Cerebellar nuclear complex (tissue), 1 donor: ENCODE measurements at places on chromosomes 13 and 19.

GRCh38 chr13:110024645-110024980, 238.2 kb upstream of the IRS2 start:
- DNase-seq, result no peak

- DNase-seq, result no peak
Measured at GRCh38 chr19:3132971-3133792, 2.7 kb upstream of the GNA15 start.

DNA sequence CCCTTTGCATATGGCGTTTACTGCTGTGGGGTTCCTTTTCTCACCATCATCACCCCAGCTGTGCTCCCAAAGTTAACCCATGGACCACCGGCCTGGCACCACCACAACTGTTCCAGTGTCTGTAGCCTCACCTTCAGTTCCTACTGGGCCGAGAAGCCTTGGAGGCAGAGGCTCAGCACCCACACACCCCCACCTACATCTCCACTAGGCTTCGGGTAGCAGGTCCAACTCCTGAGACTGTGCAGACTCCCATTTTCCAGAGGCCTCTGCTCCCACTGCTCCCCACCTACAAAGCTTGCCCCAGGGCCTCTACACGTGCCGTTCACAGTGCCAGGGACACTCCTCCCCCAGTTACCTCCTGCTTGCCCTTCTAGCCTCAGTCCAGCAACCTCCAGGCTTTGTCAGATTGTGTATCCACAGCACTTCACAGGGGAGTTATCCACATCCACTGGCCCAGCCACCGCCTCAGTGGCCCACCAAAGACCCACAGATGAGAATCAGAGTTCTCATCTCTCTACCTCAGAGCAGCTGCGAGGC, 14.1 kb downstream of the SLC27A5 start:
- DNase-seq, result no peak

- DNase-seq, result peak; percentile 20
Measured at GRCh38 chr13:72469906-72470305, 257.5 kb downstream of the MZT1 start.

DNA sequence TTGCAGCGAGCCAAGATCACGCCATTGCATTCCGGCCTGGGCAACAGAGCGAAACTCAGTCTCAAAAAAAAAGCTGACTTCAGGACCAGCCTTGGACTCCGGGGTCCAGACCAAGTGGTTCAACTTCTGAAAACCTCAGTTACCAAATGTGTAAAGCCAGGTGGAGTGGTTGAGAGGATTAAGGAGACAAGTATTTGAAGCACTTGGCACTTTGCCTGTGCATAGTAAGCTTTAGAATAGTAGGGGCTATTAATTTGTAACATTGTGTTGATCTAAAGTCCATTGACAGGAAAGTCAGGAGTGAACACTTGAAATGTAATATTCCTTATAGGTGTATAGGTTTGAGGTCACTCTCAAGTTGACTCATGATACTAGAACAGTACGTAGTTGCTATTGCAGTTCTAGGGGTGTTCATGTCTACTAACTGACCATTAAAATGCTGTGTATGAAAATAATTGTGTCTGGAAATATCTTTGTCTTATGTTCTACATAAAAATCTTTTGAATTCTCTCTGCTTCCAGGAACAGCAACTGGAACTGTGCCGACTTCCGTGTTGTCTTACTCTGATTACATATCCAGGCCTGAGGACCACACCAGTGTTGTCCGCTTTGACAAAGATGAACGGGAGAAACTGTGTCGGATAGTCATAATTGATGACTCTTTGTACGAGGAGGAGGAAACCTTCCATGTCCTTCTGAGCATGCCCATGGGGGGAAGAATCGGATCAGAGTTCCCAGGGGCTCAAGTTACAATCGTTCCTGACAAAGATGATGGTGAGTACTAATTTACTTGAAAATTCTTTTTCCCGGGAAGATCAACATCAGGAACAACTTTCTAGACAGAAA, 97.4 kb downstream of the FREM2 start:
- DNase-seq, result no peak

DNA sequence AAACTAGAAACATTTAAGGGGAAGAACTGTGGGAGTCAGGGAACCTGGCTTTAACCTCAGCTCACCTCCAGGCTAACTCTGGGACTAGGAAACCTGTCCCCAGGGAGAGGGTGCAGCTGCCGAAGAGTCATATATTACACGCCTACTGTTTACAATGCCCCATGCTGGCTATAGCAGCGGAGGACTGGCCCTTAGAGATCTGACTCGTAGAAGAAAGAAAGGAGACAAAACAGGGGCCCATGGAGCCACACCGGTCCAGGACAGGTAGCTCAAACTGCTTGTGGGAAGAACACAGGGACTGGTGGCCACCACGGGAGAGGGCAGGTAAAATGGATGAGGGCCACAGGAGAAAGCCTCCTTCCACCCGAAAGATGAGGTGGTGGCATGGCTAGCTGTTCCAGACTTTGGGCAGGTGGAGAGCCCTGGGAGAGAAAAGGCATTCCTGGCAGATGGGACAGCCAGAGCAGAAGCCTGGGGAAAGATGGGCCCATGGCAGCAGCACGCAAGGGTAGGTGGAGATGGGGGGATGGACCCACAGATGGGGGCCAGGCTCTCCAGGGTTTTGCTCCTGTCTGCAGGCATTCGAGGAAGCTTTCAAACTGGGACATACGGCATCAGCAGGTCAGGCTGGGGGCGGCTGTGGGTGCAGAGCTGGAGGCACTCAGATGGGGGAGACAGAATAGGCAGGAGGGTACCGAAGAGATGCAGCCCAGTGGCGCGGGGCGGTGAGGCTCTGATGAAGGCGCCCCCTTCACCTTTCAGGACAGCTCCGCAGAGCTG, 69.5 kb downstream of the LATS2 start:
- no peak for DNase-seq

DNA sequence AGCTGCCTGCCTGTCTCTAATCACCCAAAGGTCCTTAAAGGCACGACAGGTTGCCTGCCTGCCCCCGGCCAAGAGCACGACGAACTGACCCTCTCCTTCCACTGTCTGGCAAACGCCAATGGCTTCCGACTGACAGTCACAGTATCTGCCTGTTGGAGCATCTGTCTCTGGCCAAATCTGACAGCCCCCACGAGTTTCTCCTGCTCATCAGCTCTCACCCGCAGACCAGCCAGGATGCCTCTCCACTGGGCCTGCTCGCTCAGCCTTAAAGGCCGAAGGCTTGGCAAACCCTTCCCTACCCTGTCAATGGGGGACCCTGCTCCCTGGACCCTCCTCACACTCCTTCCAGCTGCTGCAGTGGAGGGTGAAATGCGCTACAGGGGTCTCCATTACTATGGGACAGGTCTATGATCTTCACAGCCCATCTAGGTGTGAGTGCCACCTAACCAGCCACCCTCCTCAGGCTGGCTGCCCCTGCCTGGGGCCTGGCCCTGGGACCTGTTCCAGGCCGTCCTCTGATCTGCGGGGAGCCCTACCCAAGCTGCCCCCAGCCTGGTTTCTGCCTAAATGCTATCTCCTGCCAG, 932 bp downstream of the FAM83E start:
- no peak for DNase-seq

DNA sequence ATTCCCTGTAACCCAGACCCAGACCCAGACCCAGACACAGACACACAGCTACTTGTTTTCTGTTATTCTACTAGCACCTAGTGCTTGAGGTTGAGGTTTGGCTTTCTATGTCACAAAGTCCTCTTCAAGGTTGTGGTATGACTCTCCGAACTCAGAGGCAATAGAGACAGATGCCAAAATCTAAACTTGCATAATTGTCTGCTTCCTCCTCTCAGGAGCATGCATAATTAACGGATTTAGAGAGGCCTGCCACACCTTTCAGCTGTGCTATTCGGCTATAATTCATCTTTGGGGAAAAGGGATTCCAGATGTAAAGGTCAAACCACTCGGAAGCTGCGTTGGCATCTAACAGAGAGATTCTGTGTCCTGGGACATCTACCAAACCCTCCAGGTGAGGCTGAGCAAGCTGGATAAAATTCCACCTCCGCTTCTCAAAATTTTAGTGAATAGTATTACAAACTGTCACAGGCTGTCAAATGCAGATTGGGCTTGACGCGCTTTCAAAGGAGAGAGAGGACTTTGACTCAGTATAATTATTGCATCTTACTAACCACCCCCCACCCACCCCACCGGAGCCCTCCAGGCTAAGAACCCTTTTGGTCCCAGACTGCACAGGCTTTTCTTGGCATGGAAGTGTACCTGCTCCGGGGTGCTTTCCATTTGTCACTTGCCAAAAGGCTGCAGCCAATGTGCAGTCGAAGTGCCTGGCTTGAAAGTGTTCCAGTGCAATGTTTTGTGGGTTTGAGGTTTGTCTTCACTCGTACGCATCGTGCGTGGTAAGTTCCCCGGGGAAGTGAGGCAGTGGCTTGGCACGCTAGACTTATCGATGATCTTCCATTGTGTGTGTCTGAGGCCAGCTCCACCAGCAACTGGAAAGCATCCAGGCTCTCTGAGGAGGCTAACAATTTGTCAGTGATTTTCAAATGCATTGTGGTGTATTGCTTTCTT, 194.1 kb downstream of the TDRD3 start:
- DNase-seq, result no peak

DNA sequence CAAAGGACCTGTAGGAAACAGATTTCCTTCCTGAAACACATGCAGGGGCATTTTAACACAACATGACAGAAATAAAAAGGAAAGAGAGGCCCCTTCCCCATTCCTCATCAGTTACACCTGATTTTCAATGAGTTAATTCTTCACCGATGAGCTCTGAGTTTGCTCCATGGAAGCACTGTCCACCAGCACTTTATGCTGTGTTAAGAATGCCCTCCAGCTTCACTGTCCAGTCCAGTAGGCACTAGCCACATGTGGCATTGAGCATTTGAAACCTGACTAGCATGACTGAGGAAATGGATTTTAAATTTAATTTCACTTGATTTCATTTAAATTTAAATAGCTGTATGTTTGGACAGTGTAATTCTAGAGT, 217.2 kb upstream of the SLC10A2 start:
- DNase-seq, result no peak

- no peak for DNase-seq
Measured at GRCh38 chr13:26183416-26183815, 38.7 kb downstream of the RNF6 start.

DNA sequence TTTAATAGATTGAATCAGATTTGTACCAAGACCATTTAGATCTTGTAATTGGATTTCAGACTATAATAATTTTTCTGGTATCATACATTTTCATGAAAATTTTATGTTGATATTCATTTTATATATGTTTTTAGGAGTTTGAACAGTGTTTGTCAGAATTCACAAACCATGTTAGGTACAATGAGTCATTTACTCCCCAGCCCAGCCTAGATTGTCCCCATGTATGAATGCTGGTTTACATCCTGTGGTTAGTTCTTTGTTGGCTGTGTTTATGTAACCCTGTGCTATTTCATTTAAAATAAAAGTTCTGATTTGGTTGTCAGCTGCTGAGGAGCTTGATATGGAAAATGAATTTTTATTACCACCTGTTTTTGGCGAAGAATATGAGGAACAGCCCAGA, 96.7 kb downstream of the GJA3 start:
- DNase-seq, result no peak

DNA sequence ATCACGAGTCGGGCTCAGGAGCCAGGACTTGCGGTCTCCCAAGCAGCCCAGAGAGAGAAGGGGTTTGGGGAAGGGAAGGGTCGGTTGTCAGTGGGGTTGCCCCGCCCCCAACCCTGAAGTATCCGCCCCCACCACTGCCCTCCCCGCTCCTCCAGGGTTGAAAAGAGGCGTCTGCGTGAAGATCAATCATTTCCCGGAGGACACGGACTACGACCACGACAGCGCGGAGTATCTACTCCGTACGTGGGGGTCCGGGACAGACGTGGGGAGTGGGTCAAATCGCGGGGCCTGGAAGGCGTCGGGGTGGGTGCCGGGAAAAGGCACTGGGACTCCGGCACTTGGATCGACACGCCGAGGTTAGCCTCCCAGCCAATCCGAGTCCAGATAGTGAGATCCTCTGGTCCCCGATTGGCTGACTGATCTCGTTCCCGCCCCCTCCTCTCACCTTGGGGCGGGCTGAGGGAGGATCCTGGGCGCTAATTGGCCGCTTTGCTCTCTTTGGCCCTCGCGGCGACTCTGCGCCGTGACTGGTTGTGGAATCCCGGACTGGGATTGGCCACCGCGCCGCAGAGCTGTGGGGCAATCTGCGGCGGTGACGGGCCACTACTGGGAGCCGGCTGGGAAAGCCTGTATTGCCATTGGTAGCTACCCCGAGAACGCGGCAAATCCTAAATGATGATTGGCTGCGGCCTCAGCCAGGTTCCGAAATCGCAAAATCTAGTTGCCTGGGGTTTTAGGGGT, 13.3 kb upstream of the CACNG6 start:
- no peak for DNase-seq

- no peak for DNase-seq
Measured at GRCh38 chr13:51794964-51795363, 9.0 kb downstream of the DHRS12 start.

GRCh38 chr13:39217471-39217870, 179.2 kb downstream of the NHLRC3 start:
- DNase-seq, result no peak

DNA sequence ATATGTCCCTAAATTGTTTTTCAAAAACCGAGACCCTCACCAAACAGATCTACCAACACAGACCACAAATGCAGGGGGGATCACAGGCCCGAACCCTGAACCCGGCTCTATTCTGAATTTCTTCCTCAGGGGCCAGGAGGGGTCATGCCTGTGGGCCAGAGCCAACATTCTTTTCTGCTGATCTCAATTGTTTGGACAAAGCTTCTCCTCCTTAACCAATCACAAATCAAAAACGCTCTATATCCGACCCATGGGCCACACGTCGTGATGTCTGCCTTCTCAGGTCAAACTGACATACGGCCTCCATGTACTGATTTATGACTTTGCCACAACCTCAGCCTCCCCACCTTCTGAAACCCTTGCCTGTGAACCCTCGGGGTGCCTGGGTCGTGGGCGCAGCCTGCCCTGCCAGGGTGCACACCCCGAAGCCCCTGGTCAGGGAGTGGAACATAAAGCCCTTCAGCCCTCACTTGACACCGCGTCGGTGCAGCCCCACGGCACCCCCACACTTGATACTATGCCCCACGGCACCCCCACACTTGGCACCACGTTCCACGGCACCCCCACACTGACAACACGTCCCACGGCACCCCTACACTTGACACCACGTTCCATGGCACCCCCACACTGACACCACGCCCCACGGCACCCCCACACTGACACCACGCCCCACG, 58.4 kb upstream of the C13orf46 start:
- DNase-seq, result no peak

GRCh38 chr13:26254583-26255111, 718 bp downstream of the CDK8 start:
- no peak for DNase-seq
